ENCODE measurements at places on chromosomes 6 and 20.

GRCh38 chr6:89361171-89361570, 8.6 kb upstream of the UBE2J1 start:
- DNase-seq: no peak

- DNase-seq: no peak
Measured at GRCh38 chr6:157716251-157716995, 106.6 kb upstream of the SNX9 start.

- no peak for DNase-seq
Measured at GRCh38 chr6:114718186-114718585, 375.4 kb upstream of the HS3ST5 start.

DNA sequence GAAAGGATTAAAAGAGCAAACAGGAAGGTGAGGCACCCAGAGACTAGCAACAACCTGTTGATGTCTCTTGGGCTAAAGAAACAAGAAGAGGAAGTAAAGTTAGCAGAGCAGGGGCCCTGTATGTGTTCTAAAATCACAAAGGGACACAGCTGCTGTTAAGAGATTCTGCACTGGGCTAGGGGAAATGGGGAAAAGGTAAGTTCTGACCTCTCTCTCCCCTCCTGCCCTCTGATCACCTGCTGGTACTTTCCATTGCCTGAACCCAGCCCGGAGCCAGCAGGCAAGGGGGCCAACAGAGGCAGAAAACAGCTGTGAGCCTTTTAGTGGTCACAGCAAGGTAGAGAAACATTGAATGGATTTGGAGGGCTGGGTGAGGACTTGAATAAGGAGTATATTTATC, 13.5 kb upstream of the CNR1 start:
- DNase-seq: no peak

GRCh38 chr6:162438980-162439379, 288.6 kb downstream of the PRKN start:
- no peak for DNase-seq

GRCh38 chr20:50750145-50750671, 18.8 kb downstream of the PARD6B start:
- DNase-seq: no peak

DNA sequence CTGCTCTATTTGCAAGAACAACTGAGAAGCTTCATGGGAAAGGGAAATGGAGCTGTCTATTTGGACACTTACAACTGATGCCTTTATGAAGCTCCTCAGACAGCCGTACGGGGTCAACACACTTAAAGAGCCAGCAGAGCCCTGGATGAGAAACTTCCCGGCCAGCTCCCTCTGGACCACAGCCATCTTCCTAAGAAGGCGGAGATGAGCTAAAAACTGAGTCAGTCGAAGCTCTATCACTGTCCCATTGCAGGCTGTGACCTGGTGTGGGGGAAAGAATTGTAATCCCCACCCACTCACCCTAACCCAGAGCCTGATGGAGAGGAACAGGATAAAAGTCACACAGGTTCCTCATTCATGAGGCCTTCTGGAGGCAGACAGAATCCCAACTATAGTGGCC, 360.4 kb upstream of the JARID2 start:
- no peak for DNase-seq

- DNase-seq: no peak
Measured at GRCh38 chr6:134706806-134707205, 243.1 kb downstream of the ALDH8A1 start.

DNA sequence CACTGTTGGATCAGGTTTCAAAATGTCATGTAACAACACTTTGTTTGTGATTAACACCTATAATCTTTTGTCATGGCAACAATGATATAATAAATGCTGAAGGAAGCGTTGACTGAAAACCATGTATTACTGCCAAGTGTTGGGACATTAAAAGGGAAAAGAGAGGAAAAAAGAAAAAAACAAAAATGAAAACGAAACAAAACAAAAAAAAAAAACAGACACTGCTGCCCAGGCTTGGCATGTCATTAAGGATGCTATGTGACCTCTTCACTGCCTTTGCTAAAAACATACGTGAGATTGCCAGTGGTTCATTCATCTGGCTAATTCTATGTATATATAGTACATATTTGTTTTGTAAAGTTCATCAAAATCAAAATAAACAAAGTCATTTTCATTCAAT, 516.7 kb upstream of the RNF217 start:
- DNase-seq: no peak

DNA sequence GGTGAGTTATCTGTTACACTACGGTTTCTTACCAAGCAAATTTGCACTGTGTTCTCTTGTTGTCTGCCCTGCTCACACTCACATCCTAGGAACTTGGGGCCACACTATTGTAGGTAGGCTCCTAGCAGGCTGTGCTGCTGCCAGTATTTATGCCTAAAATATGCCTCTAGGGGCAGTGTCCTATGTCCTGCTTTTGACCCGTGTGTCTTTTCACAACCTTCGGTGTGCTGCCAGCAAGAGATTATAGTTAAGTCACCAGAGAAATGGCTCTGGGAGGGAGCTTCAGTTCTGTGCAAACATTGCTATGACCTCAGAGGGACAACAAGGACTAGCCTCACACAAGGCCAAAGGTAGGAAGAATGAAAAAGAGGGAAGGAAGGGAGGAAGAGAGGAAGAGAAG, 8.9 kb upstream of the TAAR5 start:
- DNase-seq: peak; percentile 19

GRCh38 chr20:20492521-20493332, 124.8 kb downstream of the INSM1 start:
- DNase-seq: no peak

GRCh38 chr6:113662688-113663333, 194.3 kb upstream of the MARCKS start:
- no peak for DNase-seq
